ENCODE measurements at places on chromosomes 6 and 20.
A peak's percentile ranks its signal among the peaks of the same experiment; 100 is the strongest.

GRCh38 chr6:26129656-26130055 is 42.4 kb downstream of the HFE start:
- no peak for DNase-seq

- no peak for DNase-seq
Measured at GRCh38 chr20:18754653-18755045, 58.9 kb upstream of the SCP2D1 start.

- DNase-seq: no peak
Measured at GRCh38 chr6:28811873-28812272, 111.9 kb downstream of the TRIM27 start.

DNA sequence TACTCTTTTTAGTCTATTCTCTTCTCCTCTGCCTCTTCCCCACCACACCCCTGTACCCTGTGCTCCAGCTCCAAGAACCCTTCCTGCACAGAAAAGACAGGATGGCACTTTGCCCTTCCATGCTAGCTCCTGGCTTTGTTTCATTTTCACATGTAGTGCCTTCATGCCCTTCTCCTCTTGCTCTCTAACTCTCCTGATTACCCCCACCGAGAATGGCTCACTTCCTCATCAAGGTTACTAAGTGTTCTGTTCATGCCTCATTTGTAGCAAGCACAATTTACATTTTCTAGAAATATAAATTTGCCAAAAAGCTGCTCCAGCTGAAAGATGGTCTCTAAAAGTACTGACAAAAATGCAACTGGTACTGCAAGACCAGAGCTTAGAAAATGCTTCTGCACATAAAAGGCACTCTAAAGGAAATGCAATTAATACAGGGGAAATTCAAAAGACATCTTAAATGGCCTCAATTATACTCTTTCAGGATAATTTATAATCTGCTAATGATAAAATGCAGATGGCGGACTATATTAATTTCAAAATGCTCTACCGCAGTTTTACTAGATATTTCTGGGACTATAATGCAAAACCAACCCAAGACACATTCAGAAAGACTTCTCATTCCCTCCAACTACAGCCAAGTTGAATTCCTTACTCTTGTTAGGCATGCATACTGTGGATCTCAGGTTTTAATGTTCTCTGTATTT is 570.2 kb downstream of the PRKN start:
- DNase-seq: no peak

- no peak for DNase-seq
Measured at GRCh38 chr6:135922174-135922573, 70.7 kb downstream of the PDE7B start.

DNA sequence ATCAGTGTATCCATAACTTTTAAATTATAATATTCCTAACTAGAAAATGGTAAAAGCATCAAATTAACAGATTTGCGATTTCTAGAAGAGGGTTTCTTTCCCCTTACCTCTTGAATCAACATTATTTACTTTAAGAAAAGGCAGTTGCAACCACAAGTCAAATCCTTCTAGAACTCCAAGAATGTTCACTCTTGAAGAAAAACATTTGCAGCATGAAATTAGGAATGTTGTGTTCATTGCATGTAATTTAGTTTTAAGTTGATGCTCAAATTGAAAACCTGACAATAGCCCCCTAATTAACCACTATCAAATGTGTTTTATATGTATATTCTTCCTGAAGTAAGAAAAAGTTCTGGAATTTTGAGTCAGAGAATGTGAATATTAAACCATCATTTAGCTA is 2.3 kb upstream of the REV3L start:
- no peak for DNase-seq

DNA sequence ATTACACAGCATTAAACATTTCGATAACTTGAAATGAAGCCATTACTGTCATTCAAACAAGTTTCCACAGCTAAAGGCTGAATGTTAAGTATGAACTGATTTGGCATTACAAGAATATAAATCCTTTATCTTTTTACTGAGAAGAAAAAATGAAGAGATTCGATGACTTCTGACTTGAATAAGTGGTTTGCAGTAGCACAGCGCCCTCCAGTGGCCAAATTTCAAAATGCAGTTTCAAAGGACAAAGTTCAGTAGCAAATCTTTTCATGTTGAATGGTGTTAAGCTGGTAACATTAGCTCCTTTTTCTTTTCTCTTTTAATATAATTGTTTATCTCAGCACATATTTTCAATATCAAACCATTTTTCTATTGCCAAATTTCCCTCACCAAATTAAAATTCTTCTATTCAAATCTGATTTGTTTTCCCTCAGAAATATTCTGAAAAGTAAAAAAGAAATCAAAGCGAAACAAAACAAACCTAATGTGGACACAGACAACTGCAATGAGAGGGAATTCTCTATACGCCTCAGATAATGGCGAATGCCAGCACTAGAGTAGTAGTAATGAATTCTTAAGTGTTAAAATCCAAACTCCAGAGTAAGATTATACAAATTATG is 145.7 kb downstream of the BTBD9 start:
- DNase-seq: peak; percentile 74

DNA sequence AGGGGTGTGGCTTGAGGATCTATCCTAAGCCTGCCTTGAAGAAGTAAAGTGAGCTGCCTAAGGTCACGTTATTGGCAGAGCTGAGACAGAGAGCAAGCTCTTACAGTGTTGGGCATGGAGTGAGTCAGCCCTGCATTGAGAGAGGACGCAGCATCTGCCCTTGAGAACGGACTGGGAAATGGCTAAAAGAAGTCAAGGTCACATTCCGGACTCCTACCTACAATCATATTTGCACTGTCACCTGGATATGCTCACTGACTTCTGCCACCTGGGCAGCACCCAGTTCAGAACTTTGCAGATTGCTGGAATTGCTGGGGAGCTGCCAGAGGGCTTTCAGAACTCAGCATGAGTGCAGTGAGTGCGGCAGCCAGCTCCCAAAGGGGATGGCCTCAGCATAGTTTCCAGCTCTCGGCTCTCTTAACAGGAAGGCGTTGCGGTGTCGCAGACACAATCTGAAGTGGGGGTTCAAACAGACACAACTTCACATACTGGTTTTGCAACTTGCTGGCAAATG is 199.3 kb upstream of the SGK1 start:
- no peak for DNase-seq

GRCh38 chr6:69835414-69836179 is 30.8 kb upstream of the COL19A1 start:
- no peak for DNase-seq

GRCh38 chr6:41427642-41428335 is 92.4 kb downstream of the NCR2 start:
- no peak for DNase-seq

DNA sequence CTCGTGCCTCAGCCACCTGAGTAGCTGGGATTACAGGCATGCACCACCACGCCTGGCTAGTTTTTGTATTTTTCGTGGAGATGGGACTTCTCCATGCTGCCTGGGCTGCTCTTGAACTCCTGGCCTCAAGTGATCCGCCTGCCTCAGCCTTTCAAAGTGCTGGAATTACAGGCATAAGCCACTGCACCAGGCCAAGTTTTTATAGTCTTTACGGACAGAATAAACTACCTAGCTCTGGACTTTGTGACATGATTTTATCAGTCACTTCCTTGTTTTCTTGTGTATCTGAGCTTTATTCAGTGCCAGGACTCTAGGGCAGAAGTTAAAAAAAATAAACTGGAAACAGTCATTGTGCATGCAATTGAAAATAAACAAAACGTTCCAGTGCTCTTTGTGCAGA is 46.7 kb upstream of the RALGAPA2 start:
- no peak for DNase-seq

- DNase-seq: no peak
Measured at GRCh38 chr6:124237911-124238310, 434.2 kb downstream of the NKAIN2 start.

DNA sequence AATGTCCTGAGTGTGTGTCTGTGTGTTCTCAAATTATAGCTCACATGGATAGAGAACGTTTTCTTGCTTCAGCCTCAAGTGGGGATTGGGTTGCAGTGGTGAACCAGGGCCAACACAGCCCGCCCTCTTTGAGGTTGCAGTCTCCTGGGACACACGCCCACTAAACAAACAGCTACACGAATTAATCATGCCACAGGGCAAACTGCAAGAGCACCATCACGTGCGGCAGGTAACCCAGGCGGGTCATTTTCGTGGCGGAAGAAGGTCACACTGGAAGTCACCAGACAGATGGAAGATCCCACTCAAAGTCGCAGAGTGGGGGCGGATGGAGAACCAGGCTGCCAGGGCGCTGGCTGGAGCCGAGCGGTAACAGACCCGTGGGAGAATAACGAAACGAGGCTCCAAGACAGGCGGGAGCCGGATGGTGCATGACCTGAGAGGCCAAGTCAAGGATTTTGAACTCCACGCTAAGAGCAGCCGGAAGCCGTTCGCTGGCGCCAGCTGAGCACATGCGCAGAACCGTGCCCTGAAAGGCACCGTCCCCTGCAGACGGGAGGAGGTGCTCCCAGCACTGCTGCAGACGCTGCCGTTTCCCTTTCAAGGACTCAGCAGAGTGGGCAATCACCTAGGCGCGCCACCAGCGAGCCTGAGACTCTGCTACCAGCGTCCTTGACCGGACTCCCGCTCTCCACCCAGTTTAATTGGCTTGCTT is 10.7 kb downstream of the DLL1 start:
- no peak for DNase-seq

- no peak for DNase-seq
Measured at GRCh38 chr6:70537266-70537665, 29.5 kb upstream of the SDHAF4 start.

- no peak for DNase-seq
Measured at GRCh38 chr6:97102145-97102790, 177.7 kb downstream of the KLHL32 start.

GRCh38 chr6:168261234-168261633 is 58.3 kb downstream of the DACT2 start:
- DNase-seq: no peak
